ENCODE measurements at places on chromosomes 1 and 21.

DNA sequence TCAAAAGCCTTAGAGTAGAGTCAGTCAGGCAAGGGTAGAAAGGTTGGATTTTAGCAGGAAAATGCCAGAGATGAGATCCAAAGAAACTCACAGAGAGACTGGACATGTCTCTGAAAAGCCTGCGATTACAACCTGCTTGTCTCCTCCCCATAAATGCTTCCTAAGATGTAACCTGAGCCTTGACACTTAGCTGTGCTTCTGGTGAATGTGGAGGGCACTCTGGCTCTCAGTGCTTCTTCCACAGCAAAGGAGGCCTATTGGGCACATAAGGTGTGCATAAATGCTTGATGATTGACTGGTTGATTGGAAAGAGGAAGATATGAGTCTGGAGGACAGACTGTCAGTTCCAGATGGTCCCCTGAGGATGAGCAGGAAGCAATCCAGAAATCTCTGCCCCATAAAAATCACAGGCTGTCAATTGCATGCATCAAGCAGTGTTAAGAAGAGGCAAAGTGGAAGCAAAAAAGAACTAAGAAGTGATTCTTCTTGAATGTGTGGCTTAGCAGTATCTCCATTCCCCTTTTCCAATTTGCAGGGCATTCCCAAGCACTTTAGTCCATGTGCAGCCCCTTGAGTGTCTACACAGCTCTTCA is 236.2 kb upstream of the RRP15 start:
- peak; percentile 41 for DNase-seq

DNA sequence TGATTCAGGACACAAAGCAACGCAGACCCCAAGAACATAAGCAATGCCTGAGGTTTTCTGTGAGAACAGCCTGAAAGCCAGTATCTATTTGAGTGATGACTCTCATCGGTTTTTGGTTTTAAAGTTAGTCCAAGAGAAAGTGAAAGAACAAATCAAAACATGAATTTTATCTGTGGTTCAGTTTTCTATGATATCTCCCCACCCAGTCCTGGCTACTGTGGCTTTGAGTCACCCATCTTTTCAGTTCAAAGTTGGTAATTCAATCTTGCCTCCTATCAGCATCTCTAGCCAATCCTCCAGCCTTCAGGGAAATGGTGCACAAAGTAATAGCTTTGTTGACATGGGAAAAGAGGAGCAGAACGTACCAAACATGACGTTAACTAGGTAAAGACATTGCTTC is 40.5 kb upstream of the KRTAP19-8 start:
- DNase-seq, result no peak

DNA sequence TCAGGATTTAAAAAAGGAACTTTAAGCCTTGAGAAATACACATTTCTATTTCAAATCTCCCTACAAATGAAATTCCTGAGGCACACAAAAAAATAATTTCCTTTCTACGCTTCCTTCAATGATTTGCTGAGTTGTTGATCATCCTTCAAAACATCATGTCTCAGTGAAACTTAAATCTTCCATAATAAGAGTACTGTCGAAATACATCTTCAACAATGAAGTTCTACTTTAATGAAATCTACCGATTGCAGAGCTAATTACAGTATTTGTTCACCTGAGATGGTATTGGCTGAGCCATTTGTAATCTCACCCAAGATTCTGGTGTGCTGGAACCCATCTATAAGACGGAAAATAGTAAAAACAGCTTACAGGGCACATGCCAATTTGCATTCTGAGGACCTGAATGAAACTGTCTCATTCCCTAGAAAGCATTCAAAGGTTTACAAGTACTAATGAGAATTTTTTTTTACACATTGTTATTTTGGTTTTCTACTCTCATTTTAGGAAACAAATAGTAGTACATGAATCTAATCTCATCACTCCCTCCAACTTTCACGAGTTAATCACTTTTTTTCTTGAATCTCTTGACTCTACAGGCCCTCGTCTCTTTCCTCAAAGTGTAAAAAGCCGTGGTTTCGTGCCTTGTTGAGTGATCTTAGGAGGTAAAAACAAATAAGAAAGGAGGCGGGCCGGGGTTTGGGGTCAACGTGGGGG is 1.1 kb downstream of the CHML start:
- no peak for DNase-seq

- peak; percentile 70 for DNase-seq
Observed at GRCh38 chr1:41423511-41424191, 60.8 kb downstream of the EDN2 start.

- DNase-seq, result no peak
Observed at GRCh38 chr1:205991237-205991636, 12.0 kb downstream of the RAB7B start.

- no peak for DNase-seq
Observed at GRCh38 chr21:20445971-20446370, 552.2 kb upstream of the NCAM2 start.

GRCh38 chr1:158147401-158147800 is 33.3 kb upstream of the CD1D start:
- DNase-seq, result no peak

GRCh38 chr1:117032681-117033539 is 27.2 kb upstream of the TTF2 start:
- DNase-seq, result no peak

- peak; percentile 40 for DNase-seq
Observed at GRCh38 chr1:71737768-71738167, 544.6 kb downstream of the NEGR1 start.

- peak; percentile 85 for DNase-seq
Observed at GRCh38 chr1:34164771-34165391, at the start of gene CSMD2. Gene CSMD2 (minus strand): TSS chr1:34165230. CDS start chr1:34165097, 133 bp downstream.

GRCh38 chr1:53616511-53616910 is 122.5 kb downstream of the GLIS1 start:
- no peak for DNase-seq

DNA sequence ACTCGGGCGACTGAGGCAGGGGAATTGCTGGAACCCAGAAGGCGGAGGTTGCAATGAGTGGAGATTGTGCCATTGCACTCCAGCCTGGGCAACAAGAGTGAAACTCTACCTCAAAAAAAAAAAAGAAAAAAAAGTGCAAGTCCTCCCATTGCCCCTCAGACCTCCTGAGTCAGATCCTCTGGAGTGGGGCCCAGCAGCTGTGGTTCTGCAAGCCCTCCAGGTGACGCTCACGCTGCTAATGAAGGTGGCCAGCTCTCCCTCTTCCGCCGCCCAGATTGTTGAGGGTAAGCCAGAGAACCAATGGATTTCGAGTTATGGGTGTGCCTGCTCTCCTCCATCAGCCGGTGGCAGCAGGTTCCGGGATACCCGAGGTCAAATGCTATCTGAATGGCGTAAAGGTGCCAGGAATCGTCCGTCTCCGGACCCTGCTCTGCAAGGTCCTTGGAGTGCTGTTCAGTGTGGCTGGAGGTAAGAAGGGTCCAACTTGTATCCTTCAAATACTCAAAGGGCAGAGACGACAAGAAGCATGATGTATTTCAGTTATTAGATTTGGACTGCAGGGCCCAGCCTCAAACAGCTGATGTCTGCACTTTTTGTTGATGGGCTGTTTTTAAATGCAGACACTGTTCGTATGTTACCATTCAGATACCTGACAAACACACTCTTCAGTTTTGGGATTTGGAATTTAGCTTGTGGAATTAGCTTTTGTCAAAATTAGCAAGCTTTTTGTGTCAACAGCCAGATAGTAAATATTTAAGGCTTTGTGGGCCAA is 17.6 kb downstream of the CLCN6 start:
- peak; percentile 9 for DNase-seq

DNA sequence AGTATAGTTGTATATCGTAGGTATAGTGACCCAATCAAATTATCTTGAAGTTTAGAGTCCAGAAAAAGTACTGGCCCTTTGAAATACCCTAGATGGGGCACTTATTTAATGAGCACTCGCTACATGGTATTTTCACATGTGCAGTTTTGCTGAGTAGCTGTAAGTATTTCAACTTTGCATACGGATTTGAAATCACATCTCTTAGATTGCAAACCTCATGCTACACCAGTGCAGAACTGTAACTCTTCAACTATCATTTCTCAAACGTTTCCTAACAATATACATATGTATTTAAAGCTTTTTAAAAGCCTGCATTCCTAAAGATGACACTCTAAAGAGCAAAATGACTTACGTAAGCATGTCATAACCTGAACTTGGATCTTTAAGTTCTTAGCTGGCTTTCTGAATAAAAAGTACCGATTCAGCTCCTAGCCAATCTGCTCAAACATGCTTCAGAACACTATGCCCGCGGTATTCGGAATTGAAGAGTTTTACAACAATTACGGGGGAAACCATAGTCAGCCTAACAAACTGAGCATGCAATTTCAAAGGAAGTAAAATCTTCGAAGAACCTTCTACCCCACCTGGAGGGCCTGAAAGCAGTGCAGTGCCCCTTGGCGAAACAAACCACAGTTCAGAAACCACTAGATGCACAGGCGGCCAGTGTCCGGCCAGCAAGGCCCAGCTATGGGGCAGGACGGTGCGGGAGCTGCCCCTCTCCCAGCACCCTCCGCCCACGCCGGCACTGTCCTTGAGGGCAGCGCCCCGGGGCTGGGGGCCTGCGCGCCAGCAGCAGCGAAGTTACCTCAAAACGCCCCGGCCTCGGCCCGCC is 863 bp downstream of the FH start:
- no peak for DNase-seq

GRCh38 chr21:40792691-40793456 is 54.1 kb downstream of the DSCAM start:
- DNase-seq, result no peak

Data from GM23338 (cell line).